ENCODE measurements at places on chromosomes 11 and 22.

DNA sequence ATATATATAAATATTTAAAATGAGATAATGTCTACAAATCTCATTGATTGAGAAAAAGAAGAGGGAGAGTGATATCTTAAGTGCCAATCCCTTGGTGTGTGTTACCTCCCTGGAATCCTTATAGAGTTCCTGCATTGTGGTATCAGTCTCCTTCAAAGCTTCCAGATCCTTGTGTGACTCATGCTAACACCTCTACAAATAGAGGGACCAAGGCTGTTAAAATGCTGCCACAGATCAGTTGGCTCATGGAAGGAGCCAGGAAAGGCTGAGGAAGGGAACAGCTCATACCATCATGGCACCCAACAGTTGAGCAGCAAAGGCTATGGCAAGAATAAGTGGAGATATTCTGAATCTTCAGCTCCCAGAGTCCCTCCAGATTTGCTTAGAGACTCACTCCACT is 163.6 kb upstream of the ISX start:
- no peak for DNase-seq

GRCh38 chr22:29197096-29197495 is 8.6 kb upstream of the EMID1 start:
- no peak for DNase-seq

DNA sequence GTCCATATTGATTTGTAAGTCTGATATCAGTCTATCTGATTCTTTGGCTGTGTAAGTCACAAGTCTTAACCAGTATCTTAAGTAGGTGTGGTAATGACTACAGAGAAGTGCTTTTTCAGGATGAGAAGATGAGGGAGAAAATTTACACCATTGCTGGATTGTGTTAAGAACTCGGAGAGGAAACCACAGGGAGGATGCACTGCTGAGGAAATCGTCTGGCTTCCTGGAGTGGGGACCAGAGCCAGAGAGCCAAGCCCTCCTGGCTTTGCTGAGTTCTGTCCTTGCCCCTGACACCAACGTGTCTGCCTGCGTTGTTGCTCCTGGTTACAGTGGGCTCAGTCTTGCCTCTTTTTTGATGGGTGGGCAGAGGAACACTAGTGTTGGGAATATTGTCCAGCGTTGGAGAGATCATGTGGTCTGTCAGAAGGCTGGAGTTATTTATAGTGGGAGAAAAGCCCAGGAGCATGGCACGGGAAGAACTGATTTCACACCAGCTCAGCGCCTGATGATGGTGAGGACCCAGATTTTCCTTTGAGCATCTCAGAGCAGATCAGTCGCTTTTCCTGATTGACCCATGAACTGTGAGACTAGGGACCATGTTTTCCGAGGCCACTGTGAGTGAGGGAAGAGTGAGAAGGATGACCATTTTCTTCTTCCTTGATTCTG is 29.6 kb downstream of the MARK2 start:
- no peak for DNase-seq

DNA sequence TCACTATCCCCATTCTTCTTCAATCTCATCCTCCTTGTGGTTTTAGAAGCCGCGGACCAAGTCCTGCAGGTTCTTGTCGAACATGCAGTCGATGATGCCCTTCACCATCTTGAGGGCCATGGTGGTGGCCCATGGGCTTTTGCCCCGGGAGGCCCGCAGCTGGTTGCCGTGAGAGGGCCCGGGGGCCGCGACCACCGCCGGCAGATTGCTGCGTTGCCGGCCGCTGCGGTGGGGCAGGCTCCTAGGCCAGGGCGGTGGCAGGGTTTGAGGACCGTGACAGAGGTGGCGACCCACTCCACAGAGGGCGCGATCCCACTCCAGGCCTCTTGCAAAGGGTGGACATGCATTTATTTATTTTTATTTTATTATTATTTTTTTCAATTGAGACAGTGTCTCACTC is 67.0 kb downstream of the APOL5 start:
- no peak for DNase-seq

DNA sequence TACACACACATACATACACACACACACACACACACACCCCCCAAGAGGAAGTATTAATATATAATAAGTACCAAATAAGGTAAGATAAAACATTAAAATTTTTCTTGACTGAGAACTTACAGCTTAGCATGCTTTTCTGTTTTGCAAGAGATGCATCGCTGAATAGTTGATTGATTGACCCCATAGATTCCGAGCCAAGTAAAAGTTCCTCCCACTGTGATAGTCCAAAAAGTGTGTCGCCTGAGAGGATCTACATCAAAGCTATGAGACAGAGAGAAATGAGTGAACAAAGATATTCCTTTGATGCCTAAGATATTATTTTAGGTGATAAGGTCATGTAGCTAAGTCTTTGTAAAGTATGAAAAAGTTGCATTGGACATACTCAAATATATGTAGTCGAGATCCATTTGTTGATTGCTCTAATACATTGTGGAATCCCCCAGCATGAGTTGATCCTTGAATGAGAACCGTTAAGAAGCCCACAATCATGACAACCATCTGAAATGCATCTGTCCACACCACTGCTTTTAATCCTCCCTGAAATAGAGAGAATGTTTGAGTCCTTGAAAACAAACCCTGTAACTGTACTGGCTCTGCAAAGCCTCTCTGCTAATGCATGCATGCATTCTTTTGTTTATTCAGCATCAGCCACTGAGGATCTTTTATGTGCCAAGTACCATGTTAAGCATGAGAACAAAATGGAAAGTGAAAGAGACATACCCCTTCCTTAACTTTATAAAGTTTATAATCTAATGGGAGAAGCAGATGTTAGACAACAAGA is 18.3 kb downstream of the SLC5A12 start:
- no peak for DNase-seq

- peak; percentile 61 for DNase-seq
These were observed 30.6 kb downstream of the KIRREL3 start for GRCh38 chr11:126969865-126970479.

DNA sequence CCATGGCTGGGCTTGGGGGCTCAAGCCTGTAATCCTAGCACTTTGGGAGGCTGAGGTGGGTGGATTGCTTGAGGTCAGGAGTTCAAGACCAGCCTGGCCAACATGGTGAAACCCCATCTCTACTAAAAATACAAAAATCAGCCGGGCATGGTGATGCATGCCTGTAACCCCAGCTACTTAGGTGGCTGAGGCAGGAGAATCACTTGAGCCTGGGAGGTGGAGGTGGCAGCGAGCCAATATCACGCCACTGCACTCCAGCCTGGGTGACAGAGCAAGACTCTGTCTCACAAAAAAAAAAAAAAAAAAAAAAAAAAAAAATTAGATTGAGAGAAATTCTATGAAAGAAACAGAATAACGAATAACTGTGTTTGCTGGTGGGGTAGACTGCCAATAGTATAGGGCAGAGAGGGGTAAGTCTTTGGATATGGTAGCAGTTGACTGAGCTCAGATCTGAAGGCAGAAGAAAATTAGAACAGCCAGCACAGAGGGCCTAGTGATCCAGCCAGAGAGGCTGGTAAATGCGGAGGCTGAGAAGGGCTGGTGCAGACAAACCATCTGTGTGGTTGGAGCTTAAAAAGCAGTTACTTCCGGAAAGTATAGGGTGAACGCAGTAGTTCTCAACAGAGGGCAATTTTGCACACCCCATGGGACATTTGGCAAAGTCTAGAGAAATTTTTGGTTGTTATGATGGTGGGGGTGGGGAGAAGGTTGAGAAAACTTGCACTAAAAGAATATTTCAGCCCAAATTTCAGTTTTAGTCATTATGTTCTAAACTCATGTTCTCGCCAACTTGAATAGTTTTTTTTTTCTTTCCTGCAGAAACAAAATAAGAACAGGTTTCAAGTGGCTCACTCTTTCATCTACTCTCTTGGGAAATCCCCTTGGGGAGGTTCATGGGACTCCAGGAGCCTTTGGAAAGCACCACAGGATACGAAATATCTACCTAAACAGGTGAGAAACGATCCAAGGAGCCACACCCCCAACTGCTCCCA is 1.6 kb upstream of the HORMAD2 start:
- no peak for DNase-seq

DNA sequence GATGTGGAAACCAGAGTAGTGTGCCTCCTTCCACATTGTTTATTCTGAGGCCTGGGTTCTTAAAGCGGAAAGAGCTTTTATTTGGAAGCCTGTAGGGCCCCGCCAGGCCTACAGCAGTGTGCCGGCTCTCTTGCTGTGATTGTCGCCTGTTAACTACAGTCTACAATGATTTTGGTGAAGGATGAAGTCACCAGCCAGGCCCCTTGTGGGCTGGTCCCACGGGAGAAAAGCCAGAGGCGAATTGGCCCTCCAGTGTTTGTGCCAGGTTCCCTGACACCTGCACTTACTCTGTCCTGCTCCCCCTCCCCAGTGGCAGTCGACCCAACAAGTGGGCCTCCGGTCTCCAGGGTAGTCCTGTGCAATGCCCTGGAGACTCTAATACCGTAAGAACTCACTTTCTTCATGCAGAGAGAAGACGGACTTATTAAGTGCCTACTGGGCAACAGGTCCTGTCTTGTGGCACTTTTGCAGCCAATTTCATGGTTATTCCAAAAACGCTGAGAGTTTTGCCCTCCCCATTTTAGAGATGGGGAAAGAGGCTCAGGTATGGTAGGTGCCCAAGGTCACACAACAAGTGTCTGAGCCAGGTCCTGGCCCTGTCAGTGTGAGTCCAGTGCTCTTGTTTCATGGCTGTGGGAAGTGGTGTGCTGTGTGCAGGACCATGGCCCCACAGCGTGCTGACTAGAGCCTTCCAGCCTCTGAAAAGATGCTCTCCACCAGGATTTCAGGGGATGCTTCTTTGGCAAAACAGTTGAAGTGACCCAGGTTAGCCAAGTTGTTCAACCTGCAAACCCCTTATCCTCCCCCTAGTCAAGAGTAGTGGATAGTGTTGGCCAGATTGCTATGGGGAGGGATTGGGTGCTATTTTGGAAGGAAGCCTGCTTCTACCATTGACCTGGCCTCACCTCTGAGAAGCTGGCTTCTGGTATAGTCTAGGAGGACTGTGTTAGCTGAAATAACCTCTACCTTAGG is 1.4 kb downstream of the MICAL2 start:
- no peak for DNase-seq

- DNase-seq, result no peak
These were observed 73.2 kb downstream of the DBX1 start for GRCh38 chr11:20087118-20087521.

- peak; percentile 78 for DNase-seq
These were observed 3.0 kb downstream of the RDX start for GRCh38 chr11:110293389-110293788.

DNA sequence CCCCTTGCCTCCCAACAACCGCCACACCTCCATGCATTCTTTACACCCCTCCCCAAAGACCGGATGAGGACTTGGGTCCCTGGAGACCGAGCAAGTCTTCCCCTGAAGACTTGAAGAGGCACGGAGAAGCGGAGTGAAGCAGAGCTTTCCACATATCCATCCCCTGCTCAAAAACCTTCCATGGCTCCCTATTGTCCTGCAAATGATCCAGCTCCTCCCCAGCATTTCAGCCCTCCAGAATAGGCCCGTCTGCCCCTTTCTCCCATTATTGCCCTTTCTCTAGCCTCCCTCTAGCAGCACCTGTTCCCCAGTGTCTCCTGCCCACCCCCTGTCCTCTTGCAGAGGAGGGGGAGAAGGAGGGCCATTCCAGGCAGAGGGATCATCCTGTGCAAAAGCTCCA is 59.8 kb downstream of the CYTH4 start:
- no peak for DNase-seq

- no peak for DNase-seq
These were observed 401.7 kb downstream of the TENM4 start for GRCh38 chr11:79039122-79039521.

DNA sequence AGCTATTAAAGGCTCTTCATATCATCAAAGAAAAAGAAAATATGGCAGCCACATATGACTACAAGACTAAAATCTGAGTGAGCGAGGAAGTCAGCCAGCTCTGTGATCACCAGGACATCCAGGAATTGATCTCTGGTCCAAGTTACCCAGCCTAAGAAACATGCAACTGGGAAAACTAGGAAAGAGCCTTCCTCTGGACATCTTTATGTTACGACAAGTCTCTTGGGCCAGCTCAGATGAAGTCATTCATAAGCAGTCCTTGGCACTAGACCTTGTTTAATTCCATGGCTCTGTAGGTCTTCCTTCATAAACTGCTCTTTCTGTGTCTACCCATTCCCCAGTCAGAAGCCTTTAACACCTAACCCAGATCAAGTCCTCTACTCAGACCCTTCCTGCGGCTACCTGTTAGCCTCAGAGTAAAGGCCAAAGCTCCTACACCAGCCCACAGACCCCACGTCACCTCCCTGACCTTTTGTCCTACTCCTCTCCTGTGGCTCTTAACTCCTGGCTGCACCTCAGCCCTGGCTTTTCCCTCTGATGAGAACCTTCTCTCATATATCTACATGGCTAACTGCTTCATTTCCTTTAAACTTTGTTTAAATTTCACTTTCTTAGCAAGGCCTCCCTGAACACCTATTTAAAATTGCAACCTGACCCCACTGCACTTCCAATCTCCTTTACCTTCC is 134.0 kb downstream of the KIF18A start:
- no peak for DNase-seq

DNA sequence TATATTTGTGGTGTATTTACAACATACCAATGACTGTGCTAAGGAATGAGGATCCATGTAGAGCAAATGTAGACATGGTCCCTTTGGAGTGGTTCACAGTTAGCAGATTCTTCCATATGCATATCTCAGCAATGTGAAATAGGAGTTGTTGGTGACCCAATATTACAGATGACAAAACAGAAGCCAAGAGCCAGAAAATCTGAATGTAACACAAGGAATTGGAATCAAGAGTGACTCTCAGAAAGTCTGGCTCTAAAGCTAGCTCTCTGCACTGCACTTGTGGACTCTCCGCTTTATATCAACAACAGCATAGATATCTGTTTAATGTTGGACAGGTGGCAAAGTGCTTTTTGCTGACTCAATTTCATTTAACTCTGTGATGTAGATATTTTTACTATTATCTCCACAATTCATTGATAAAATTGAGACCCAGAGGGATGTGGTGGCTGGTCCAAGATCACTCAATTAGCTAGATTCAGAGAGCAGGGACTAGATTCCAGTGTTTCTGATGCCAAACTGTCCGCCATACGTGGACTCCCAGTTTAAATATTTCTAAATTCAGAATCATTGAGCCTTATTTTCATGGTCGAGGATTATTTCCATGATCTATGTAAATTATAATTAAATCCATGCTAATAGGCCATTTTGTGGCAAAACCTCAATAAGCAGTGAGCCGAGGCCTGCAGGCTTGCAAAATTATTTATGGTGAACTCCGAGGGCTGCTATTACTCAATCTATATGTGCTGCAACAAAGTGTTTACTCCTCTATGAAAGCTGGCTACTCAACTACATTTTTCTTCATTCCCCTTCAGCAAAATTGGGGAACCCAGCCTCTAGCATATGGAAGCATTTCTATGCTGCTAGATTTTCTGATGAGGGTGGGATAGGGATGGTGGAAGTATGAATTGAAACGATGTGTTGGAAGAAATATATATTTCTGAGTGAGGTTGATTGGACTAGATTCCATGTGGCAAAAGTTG is 21.1 kb upstream of the TENM4 start:
- peak; percentile 46 for DNase-seq

DNA sequence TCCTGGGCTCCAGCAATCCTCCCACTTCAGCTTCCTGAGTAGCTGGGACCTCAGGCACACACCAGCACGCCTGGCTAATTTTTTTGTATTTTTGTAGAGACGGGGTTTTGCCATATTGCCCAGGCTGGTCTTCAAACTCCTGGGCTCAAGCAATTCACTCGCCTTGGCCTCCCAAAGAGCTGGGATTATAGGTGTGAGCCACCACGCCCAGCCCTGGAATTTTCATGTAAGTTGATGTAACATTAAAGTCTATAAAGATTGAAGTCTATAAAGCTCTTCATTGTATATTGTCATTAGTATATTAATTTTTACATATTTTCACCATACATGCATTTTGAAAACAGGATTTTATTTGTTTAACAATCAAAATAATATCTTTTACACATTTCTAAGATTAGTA is 12.5 kb upstream of the DDX17 start:
- no peak for DNase-seq

All from NCI-H526 treated with DMSO at 0.1 percent for 48 hours (cell line).